Islet precursor cell (in vitro differentiated cells): ENCODE measurements at places on chromosomes 12 and 14.

GRCh38 chr12:6699989-6700645 lies 498 bp downstream of the PIANP start:
- peak; percentile 65 for DNase-seq

GRCh38 chr12:41653386-41654326 lies 465.5 kb downstream of the PDZRN4 start:
- DNase-seq, result no peak

DNA sequence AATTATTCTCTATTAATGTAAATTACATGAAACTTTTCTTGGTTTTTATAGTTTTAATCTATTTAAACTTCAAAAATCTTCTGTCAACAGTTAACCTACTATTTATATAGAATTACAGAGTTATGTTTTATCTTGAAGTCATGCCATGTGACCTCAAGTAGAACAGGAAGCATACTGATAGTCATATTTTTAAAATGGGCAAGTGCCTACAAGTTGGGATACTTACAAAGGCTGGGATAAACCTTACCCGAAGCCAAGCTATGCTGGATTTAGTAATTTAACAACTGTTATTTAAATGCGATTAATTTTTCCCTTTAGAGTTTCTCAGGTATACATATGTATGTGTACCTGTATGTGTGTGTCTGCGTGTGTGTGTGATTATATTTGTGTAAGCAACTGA lies 266.9 kb downstream of the RASSF9 start:
- DNase-seq, result no peak

DNA sequence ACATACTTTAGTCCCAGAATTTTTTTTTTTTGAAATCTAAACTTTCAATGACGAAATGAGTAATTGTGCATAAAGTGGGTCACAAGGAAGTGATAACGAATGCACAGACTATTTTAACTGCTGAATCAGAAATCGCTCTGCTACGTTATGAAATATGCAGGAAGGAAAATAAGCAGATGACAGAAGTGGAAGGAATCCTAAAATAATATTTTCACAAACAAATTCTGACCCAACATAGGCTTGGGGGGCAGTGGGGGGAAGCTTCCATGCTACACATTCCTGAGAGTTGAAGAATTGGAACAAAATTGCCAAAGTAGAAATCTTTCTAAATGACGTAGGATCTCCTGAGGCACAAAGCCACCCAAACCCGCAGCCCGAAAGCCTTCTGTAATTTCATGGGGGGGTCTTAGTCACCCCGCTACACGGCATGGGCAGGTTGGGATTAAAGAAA lies 89.6 kb downstream of the ARF6 start:
- no peak for DNase-seq

DNA sequence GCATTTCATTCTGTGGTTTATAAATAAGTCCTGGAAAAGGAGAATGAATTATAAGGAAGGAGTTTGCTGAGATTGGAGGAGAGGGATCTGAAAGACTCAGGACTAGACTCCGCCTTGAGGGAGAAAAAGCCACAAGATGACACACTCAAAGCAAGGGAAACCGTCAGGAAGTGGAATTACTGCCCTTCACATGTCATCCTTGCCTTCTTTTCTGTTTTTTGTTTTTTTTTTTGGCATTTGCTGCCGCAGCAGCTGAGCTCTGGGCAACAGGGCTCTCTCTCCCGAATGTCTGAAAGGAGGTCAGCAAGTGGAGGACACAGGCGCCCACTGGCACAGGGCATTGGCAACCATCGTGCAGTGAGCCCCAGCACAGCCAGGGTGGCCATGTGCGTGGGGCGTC lies 344.9 kb downstream of the DPF3 start:
- no peak for DNase-seq

DNA sequence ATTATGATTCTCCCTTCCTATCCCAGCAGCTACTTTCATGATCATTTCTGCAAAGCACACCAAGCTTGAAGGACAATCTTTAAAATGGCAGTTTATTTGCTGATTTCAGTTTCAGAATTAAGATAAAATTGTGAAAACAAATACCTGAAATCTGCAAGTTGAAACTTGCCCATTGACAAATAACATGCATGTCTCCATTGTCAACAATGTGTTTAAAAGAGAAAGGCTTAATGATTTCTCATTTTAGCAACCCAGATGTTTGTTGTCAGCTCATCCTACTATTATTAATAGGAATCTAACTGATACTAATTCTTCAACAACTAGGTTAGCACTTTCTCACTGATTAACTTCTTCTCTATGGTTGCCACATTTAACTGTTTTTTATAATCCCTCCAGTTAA lies 474.6 kb downstream of the PRKD1 start:
- no peak for DNase-seq
